Left lung (tissue), 14 donors: ENCODE measurements at places on chromosomes 5 and 9. TPM values are rescaled to one million over a fixed set of nuclear protein-coding genes. Genes with fewer than 3 reads are reported as not detected.

- no peak for DNase-seq
Observed at GRCh38 chr5:50759526-50760270, 93.3 kb downstream of the PARP8 start.

- DNase-seq = no peak
Observed at GRCh38 chr5:58115811-58116210, 344.1 kb downstream of the PLK2 start.

DNA sequence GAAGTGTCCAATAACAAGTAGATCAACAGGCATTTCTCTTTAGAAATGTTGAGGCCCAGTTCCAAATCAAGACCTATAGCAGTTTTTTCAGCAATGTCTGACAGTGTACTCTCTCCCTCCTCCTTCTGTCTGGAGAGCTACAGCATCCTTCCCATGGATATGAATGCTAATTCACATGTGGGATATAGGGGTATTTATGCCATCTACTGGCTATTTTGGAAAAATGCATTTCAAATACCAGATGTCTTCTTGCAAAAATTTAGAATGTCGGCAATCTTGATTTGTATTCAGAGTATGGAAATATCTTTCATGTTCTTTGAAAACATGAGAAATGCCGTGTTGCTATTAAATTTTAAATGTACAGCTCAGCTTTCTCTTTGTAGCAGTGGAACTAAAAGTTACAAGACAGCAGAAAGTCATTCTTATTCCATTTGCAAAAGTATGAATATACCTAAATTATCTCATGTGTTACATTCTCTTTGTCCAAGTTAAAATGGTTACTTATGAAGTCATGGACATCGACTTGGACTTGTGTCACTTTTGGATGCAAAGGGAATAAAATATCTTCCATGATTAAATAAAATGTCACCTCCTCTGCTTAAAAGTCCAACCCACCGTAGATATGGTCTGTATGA lies 647.8 kb downstream of the TAF11L14 start:
- peak; percentile 45 for DNase-seq

GRCh38 chr9:112310826-112311225 lies 22.6 kb downstream of the PTBP3 start:
- no peak for DNase-seq

Gene CYLC2
- polyA plus RNA-seq = not detected

DNA sequence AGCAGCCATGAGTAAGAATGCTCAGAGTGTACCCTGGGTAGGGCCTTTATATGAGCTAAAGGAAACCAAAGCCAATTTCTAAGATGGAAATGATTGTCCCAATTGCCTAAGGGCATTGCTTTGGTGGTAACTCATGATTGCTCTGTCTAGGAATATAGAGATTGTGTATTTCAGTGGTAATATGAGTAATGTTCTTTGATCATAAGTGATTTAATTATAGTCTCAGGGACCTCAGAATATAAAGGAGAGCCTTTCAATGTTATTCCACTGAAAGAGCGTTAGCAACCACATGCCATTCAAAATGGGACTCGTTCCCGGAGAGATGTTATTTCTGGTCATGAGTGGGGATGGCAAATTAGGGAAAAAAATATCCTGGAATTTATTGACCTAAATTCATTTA lies 340.5 kb downstream of the ARHGEF28 start:
- no peak for DNase-seq

Gene BHMT
- polyA plus RNA-seq = 2.1 TPM

DNA sequence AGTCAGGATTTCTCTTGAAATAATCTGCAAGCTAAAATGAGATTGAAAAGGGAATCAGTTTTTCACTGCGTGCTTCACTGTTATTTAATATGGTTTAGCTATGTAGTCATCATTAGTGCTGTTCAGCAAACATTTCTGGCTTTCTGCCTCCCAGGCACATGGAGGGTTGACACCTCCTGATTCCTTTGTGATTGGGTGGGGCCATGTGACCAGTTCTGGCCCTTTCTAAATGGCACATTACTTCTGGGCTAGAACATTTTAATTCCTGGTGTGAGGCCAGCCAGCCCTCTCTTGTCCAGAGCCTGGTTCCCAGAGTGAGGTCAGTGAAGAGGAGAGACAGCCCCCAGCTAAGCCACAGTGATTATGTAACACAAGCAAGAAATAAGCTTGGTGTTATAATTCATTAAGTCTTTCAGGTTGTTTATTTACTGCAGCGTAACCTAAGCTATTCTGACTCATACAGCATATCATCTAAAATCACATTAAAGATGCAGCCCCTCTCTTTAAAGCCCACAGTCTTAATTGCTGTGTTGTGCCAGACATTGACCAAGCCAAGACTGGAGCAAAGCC lies 17.4 kb upstream of the ARSI start:
- DNase-seq = peak; percentile 90

GRCh38 chr5:148403344-148403743 lies 19.6 kb downstream of the FBXO38 start:
- no peak for DNase-seq

GRCh38 chr5:73388740-73389139 lies 59.8 kb downstream of the FOXD1 start:
- no peak for DNase-seq
